ENCODE measurements at places on chromosomes 16 and 17.
A peak's percentile ranks its signal among the peaks of the same experiment; 100 is the strongest.

DNA sequence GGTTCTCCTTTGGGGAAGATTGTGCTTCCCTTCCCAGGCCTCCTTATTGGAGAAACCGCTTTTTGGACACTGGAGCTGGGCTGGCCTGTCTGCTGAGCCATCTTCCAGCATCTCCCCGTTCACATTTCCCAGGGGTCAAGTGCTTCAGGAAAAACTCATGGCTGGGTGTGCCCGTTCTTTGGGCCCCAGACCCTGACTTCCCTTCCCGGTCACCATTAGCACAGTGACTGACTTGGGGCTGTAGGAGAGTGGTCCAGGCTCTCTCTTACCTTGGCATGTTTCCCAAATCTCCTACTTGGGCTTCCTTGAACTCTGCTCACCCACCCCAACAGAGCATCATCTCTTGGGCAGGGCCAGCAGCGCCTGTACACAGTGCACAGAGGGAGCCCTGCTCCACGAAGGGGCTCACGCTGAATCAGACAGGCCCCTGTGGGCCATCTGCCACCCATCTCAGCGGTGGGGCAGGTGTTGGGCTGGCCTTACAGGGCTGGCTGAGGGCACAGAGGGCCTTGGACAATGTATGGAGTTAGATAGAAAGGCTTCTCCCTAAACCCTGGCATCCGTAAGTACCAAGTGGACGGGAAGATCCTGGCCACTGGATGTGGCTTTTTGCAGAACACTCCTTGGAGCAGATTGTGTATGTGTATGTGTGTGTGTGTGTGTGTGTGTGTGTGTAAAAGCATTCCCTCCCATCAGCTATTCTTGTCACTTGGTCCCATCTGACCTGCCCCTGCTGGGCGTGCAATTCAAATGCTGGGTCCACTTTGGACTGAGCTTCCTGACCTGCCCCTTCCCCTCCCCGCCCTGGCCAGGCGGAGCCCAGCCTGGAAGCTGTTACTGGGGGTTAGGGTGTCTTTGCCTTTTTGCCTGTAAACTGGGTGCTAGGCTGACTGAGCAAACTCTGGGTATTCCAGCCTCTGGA lies 24.9 kb upstream of the CDC42EP4 start:
- no peak for DNase-seq

DNA sequence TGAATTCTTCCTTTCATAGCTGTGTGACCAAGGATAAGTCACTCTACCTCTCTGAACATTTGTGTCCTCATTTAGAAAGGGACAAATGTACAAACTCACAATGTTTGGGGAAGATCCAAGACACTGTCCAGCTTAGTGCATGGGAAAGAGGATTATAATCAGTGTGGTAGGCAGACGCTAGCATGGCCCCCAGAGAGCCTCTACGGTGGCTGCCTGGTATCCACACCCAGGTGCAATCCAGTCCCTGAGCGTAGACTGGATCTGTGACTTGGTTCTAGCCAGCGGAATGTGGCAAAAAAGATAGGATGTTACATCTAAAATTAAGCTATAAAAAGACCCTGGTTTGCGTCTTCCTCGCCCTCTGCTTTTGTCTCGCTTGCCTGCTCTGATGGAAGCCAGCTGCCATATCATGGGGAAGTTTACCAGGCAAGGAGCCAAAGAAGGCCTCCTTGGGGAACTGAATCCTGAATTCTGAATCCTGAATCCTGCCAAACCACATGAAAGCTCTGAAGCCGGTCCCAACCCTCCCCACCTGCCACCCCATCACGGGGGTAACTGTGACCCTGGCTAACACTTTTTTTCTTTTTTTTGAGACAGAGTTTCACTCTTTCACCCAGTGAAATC lies 51.7 kb downstream of the PLXDC1 start:
- DNase-seq, result no peak

DNA sequence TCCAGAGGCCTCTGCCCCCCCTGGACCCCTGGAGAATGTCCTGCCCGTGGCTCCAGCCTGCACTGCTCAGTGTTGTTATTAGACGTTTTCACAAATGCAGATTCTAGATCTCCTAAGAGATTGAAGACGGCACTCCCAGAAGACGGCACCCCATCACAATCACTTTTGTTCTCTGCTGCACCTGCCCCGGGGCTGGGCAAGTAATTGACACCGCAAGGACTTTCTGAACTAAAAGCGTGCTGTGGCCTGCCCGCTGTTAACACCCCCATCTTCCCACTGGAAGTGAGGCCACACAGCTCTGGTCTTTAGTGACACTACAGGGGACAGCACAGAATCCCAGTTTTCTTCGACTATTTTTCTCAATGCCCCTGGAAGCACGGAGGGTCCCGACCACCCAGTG lies 256.9 kb downstream of the ENGASE start:
- DNase-seq, result no peak

GRCh38 chr16:3259836-3260235 lies 3.4 kb upstream of the MEFV start:
- no peak for DNase-seq

- DNase-seq, result peak; percentile 62
These were observed 725 bp downstream of the ABCA3 start for GRCh38 chr16:2339521-2340484.

DNA sequence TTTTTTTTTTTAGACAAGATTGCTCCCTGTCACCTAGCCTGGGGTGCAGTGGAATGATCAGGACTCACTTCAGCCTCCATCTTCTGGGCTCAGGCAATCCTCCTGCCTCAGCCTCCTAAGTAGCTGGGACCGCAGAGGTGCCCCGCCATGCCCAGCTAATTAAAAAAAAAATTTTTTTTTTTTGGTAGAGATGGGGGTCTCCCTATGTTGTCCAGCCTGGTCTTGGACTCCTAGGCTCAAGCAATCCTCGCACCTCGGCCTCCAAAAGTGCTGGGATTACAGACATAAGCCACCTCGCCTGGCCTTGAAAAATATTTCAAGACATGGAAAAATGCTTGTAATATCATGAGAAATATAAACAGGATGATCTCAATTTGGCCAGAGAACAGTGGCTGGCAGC lies 42.9 kb downstream of the HAPSTR1 start:
- DNase-seq, result no peak

DNA sequence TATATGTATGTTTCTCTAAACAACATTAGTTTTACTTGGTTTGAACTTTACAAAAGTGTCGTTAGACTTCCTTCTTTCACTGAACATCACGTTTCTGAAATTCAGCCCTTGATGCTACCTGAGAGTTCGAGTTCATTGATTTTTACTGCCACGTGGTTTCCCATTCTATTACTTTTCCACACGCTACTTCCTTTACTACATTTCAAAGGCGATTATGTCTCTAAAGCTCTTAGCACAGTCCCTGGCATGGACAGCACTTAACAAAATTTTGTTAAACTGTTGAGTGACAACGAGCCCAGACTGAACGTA lies 15.9 kb upstream of the ARHGAP17 start:
- DNase-seq, result no peak

- DNase-seq, result no peak
These were observed 8.2 kb downstream of the FAM20A start for GRCh38 chr17:68592682-68593641.

DNA sequence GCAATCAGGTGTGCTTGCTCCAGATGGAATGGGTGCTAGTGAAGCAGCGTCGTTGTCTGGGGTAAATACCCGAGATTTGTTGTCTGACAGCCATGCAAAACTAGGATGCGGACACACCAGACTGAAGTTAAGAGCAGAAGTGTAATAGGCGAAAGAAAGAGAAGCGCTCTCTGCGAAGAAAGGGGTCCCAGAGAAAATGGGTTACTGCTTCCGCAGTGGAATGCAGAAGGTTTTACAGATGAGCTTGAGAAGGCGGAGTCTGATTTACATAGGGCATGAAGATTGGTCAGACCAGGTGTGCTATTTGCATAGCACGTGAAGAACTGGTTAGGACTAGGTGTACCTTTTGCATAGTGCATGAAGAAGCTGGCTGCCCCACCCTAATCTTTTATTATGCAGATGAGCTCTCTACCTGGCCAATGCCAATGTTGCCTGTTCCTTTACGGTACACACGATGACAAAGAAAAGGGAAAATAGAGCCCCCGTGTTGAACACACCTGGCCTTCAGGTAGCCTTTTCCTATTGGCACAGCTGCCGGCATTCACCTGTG lies 32.0 kb upstream of the SNN start:
- DNase-seq, result no peak
